ENCODE measurements at places on chromosomes 5 and 9.

- no peak for DNase-seq
These were observed 75.0 kb downstream of the TTC39B start for GRCh38 chr9:15231788-15232635.

DNA sequence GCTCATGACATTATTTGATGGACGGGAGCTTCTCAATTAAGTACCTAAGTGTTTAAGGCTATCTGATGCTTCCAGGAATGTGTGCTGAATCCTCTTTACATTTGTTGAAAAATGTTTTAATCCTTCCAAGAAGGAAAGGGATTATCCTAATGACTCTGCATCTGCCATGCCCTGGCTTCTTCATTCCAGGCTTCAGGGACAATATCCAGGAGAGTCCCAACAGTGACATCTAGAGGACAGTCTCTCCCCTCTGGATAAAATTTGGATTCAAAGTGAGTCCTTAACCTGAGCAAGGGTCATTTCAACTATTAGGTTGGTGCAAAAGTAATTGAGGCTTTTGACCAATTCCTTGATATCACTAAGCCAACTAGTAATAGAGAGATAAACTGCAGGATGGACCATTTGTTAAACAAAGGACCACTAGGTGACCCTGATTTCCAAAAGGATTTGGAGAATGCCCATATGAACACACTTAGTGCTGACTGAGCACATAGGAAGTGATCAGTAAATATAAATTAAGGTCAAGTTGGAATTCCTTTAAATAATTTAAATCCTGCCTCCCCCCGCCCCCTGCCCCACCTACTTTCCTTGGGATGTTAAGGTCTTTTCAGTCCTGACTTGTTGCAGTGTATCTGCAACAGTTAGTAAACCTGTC is 19.1 kb downstream of the TNFSF8 start:
- DNase-seq, result peak; percentile 48

DNA sequence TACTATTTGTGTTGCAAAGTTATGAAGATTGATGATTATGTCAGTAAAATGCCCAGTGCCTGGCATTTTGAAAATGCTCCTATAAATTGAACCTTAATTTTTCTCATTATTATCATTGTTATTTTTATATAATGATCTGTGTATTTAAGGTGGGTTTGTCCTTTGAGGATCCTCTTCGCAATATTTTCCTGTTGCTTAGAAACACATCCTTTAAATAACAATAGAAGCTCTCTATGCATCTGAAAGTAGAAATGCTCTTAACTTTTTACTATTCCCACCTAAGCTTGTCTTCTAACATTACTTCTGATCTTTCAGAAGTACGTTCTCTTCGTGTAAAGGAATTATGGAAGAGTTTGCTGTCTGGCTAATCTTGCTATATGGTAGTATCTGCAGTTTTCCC is 214.7 kb upstream of the TLX3 start:
- DNase-seq, result no peak

- no peak for DNase-seq
These were observed 271.4 kb upstream of the ZNF608 start for GRCh38 chr5:125017796-125018195.

- peak; percentile 18 for DNase-seq
These were observed 2.1 kb downstream of the CCDC192 start for GRCh38 chr5:127705120-127705892.

- DNase-seq, result no peak
These were observed 19.2 kb downstream of the KCTD16 start for GRCh38 chr5:144189800-144190429.

- no peak for DNase-seq
These were observed 6.1 kb downstream of the IL4 start for GRCh38 chr5:132679717-132680380.

GRCh38 chr5:61631438-61631941 is 299.4 kb downstream of the ZSWIM6 start:
- no peak for DNase-seq

DNA sequence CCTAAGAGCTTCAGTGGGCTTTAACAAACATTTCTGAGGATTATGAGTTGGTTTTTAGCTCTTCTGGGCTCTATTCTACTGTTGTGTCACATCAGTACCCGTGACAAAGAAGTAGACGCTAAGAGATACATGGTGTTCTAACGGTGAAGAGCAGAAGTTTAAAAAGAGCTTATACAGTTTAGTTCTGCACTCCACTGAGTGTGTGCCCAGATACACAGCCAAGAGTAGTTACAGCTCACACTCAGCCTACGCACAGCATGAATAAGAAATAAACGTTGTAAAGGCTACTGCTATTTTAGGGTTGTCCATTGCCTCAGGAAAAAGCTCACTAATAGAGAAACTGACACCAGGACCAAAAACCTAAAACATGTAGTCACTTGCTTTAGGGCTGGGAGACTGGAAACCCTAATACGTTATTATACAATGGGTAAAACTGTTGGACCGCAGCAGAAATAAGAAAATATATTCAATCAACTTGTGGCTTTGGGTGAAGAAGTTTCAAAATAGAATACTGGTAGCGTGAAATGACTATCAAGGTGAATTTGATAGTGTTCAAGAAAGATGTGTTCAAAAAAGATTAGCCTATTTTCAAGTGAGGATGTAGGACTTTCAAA is 34.7 kb downstream of the PSIP1 start:
- no peak for DNase-seq

DNA sequence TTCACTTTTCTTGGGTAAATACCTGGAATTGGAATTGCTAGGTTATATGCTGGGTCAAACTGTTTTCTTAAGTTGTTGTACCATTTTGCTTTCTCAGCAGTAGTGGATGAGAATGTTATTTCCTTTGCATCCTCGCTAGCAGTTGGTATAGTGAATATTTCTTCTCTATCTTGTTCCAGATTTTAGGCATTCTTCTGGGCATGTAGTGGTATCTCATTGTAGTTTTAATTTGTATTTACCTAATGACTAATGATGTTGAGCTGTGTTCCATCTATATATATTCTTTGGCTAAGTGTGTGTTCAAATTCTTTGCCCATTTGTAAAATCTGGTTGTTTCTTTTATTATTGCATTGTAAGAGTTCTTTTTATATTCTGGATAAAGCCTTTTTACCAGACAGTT is 333.3 kb downstream of the MAT2B start:
- DNase-seq, result no peak

DNA sequence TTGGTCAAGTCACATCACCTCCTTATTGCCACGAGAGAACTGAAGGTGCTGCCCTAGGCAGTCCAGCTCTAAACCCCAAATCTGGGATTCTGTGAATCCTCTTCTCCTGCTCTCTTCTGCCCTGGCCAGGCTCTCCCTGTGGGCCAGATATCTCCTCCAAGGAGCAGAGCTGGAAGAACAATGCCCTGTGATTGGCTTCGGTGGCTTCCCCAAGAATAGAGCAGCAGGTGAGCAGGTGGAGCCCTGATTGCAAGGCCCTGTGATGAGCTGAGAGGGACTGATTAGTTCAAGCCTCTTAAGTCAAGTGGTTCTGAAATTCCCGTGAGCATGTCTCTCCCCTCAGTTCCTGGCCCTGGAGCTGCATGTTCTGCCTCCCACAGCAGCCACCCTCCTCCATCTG is 175.3 kb upstream of the BRINP1 start:
- no peak for DNase-seq

DNA sequence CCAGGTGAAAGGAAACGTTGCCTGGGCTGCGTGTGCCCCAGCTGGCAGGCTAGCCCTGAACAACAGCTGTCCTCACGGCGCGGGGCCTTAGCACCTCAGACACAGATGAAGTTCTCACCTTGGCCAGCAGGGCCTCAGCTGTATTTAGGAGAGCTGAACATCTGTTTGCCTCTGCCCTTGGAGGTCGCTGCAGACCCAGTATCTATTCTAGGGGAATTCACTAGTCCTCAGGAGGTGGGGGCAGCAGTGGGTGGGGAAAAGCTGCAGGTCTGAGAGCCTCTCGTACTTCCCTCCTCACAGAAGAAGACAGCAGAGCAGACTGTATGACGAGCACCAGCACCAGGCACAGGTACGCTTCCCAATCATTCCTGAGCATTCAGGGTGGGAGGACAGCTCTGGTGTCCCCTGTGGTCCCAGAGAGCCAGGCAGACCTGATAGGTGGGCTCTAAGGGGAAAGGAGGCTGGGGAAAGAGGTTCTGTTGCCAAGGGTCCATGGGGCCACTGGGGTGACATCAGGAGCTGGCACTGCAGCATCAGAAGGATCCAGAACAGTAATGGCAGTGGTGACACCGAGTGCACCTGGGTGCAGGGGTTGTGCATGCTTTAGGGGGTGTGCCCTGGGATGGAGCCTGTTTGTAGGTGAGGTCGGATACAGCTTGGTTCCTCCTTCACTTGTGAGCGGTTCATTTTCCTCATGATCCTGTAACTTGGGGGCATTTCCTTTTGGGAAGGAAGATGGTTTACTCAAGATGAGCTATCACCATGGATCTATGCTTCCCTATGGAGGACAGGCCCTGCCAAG is 13.8 kb downstream of the CD74 start:
- no peak for DNase-seq

DNA sequence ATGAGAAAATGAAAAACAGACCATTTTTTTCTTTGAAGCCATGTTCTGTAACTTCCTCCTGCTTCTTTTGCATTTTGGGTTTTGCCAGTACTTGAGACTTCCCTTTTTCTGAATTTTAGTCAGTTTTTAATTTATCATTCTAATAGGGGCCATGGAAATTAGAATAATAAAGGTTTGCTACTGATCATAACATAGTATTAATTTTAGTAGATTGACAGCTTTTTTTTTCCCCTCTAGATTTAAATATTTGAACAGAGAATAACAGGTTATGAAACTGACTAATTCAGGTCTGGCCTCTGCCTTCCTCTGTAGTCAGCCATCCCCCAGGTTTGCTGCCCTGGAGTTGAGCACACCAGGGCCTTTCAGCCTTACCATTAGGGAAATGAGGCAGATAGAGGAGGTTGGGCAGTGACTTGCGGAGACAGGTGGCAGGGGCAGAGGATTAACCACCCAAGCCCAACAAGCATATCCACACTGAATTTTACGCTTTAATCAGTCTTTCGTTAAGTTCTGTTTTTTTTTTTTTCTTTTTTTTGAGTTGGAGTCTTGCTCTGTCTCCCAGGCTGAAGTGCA is 80.1 kb upstream of the TNFAIP8 start:
- DNase-seq, result no peak

DNA sequence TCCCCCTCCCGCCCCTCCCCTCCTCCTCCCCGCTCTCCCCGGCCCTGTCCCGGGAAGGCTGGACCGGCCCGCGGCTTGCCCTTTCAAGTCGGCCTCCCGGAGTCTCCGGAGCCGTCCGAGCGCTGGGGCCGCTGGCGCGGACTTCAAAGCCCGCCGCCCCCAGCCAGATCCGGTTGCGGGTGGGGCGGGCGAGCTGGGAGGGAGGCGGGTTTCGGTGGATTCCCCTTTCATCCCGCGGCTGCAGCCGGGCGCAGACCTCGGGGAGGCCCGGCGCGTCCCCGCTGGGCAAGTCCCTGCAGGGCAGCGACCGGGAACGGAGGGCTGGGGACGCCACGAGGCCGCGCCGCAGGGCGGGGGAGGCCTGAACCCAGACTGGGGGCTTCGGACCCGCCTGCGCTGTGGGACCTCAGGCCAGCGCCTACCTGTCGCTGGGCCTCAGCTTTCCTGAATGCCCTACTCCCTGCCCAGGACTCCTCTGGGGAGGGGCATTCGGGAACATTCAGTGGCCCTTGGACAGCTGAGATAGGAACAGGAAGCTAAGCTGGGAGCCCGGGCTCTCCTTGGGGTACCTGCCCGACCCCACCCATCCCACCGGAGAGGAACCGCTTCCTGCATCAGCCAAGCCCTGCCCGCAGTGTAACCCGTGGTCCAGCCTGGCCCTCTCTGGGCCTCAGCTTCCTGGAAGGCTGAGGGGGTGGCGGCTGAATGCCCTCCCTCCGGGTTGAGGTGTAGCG is 23.4 kb downstream of the C9orf50 start:
- DNase-seq, result no peak

- no peak for DNase-seq
These were observed 6.8 kb downstream of the LSM11 start for GRCh38 chr5:157750320-157750719.

DNA sequence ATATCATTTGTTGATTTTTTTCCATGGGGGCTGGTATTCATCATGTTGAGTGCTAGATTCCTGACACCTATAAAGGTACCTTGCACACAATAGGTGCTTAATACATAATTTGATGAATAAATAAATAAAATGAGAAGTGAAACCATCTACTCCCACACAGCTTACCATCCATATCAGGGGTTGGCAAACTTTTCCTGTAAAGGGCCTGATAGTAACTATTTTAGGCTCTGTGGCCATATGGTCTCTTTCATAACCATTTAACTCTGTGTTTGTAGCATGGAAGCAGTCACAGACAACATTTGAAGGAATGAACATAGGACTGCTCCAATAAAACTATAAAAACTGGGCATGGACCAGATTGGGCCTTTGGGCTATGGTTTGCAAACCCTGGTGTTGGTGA is 100.3 kb downstream of the GCNT1 start:
- DNase-seq, result no peak

DNA sequence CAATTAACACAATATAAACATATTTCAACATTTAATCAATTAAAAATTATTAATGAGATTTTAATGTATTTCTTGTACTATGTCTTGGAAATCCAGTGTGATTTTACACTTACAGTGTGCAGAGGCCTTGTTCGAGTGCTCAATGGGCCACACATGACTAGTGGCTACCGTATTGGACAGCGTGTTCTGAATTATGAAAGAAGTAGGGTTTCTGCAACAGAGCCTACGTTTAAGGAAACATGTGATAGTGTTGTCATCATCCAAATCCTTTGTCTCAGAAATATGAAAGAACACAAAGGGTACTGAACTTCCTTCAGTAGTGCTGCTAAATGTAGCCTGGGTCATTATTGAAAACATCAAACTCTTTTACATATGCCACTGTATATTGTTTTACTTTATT is 29.5 kb downstream of the NPR3 start:
- no peak for DNase-seq

- DNase-seq, result no peak
These were observed 22.5 kb downstream of the CCDC152 start for GRCh38 chr5:42779083-42779482.

GRCh38 chr9:80233906-80234305 is 662.1 kb downstream of the TLE4 start:
- no peak for DNase-seq

- no peak for DNase-seq
These were observed 32.8 kb upstream of the EBF1 start for GRCh38 chr5:159132429-159133040.

DNA sequence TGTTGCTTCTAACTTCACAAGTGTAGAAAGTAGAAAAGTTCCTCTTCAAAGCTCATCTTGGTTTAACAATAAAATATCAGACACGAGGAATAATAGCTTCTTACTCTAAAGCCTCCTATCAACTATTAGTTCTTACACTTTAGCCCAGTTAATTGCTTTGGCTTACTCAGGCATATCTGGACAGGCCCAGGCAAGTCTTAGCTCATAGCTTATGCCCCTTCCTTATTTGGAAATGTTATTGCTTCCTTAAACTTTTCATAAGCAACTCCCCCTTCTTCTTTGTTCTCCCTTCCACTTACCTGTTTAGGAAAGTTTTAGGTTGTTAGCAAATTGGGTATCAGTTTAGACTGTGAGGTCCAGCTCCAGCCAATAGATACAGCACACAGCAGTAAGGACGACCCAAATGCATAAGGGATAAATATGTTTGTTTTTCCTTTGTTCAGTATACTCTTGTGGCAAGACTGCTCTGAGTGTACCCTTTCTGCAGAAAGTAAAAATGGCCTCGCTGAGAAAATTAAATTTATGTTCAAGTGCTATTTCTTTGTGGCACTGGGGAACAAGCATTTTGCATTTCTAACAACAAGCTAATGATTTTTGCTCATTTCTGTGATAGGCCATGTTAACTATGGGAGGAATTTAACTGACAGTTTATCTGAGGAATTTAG is 162.1 kb downstream of the SMC2 start:
- no peak for DNase-seq
